Dermis microvascular lymphatic vessel endothelial cell (primary cell): ENCODE measurements at places on chromosomes 2 and 18. TPM values are rescaled to one million over a fixed set of nuclear protein-coding genes. Genes with fewer than 3 reads are reported as not detected.

Gene ANKRD30BL
- total RNA-seq, result not detected in 2 replicates

Gene SOX11
- not detected in 2 replicates for total RNA-seq

Gene ITGA4
- 0.25 and 0.90 TPM in 2 replicates for total RNA-seq

Gene FBXO11
- 69.2 and 94.4 TPM in 2 replicates for total RNA-seq

Gene IL1R1
- 7.2 and 46.9 TPM in 2 replicates for total RNA-seq

Gene SLC19A3
- total RNA-seq, result under 0.01 and 0.13 TPM in 2 replicates

Gene ALK
- not detected in 2 replicates for total RNA-seq

Gene CD8B2
- total RNA-seq, result not detected in 2 replicates

Gene CRYGC
- total RNA-seq, result not detected in 2 replicates

Gene AKAIN1
- total RNA-seq, result not detected in 2 replicates

Gene DQX1
- under 0.01 TPM in 1 of 2 replicates, not detected in the other for total RNA-seq

Gene GCKR
- 0.13 TPM in 1 of 2 replicates, not detected in the other for total RNA-seq

Gene ASAP2
- total RNA-seq, result 29.8 and 30.0 TPM in 2 replicates

Gene METTL4
- total RNA-seq, result 7.0 and 8.3 TPM in 2 replicates

Gene TUBA3E
- not detected in 2 replicates for total RNA-seq

Gene CD302
- 5.6 and 14.4 TPM in 2 replicates for total RNA-seq

Gene AFTPH
- 24.8 and 29.0 TPM in 2 replicates for total RNA-seq

Gene AQP12B
- total RNA-seq, result not detected in 2 replicates

Gene CIB4
- not detected in 2 replicates for total RNA-seq

Gene TFCP2L1
- total RNA-seq, result not detected in 2 replicates

Gene ITGAV
- total RNA-seq, result 173 and 201 TPM in 2 replicates

Gene SERPINB4
- 0.13 TPM in 1 of 2 replicates, not detected in the other for total RNA-seq

Gene BUB1
- 11.0 and 25.8 TPM in 2 replicates for total RNA-seq

Gene DBI
- 77.0 and 103 TPM in 2 replicates for total RNA-seq

Gene OTOF
- 20.7 and 20.8 TPM in 2 replicates for total RNA-seq

Gene SANBR
- total RNA-seq, result 8.7 and 11.0 TPM in 2 replicates

Gene TRABD2A
- total RNA-seq, result 0.25 and 0.51 TPM in 2 replicates

Gene CASP10
- total RNA-seq, result 40.7 and 46.2 TPM in 2 replicates

Gene TLX2
- total RNA-seq, result not detected in 2 replicates

Gene TACR1
- total RNA-seq, result not detected in 2 replicates

Gene GCG
- not detected in 2 replicates for total RNA-seq

Gene NRP2
- total RNA-seq, result 160 and 244 TPM in 2 replicates

Gene KCNIP3
- 0.13 TPM in 2 replicates for total RNA-seq

Gene G6PC2
- not detected in 2 replicates for total RNA-seq

Gene DRC1
- under 0.01 TPM in 1 of 2 replicates, not detected in the other for total RNA-seq
